ENCODE measurements at places on chromosomes 7 and 10.

- DNase-seq: no peak
Measured at GRCh38 chr10:120997756-120998155, 146.6 kb downstream of the WDR11 start.

DNA sequence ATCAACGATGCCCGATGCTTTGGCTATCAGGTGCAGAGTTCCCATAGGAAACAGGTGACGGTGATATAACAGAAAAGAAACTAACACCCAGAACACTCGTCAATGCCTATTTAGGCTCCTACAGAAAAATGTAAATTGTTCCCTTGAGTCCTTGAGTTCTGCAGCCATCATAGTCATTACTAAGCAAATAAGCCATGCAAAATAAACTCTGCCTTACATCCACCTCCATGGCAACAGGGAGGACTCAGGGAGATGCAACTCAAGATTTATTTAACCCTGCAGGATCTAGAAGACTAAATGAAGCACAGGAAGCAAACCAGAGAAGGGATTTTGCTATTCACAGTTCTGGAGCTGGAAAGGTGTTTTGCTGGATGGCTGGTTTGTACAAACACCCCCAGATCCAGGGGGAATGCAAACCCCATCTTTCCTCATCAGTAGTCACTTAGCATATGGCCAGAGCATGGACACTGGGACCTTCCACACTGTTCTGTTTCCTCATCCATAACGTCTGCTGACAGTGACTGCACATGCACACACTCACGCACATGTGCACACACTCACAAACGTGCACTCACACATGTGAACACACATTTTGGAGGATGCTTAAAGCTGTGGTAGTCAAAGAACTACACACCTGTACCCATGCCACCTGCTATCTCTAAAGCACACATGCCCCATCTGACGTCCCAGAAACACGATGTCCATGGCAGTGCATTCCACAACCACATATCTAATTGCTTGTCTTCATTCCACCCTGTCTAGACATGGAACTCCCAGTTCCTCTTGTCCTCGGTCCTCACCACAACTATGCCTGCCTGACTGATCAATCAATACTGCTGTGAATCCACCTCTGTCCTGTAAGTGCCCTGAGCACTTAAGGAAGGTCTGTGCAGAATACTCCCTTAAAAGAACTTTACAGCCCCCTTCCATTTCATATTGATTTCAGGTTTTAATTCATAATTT is 178.2 kb downstream of the COBL start:
- no peak for DNase-seq

GRCh38 chr10:50248062-50248461 is 3.3 kb downstream of the ASAH2 start:
- no peak for DNase-seq

DNA sequence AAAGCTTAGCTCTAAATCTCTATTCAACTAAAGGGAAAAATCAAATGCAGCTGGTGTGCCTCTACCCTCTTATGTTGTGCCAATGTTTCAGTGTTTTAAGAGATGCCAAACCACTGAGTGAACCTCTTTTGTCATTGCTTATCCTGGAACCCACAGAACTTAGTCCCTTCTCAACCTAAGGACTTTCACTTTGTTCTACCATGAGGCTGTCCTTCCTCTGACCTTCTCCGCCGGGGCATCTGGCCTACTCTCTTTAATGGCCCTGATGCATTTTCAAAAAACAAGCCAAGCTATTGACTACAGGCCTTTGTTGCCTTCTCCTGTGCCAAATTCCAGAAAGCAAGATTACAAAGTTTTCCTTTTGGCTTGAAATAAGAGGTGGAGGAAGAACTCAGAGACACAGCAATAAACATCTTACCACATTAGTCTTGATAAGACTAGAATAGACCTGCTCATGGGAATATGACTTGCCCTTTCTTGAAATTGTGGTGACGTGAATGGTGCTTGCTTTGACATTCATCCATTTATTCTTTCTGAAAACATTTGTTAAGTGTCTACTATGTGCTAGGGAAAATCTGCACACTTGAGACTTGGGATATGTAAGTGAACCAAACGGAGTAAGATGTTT is 253.2 kb upstream of the SMIM30 start:
- DNase-seq: no peak

- DNase-seq: no peak
Measured at GRCh38 chr7:134780166-134780828, 863 bp downstream of the CALD1 start.

- DNase-seq: no peak
Measured at GRCh38 chr7:119842786-119843185, 430.2 kb upstream of the KCND2 start.

DNA sequence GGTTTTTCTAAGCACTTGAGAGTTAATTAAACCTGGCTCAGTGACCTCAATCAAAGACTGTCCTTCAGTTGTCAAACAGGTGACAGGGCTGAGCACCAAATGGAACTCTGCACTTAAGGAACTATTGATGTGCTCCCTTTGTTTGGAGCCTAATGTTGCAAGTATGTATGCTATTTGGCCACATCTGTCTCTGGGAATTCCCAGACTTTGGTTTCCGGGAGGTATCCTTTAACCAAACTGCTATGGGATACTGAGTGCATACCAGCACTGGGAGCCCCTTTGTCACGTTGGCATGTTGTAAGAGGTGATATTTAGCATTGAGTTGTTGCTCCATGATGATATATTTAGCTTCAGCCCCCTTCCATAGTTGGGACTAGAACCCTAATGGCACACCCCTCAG is 25.2 kb downstream of the ASZ1 start:
- no peak for DNase-seq

DNA sequence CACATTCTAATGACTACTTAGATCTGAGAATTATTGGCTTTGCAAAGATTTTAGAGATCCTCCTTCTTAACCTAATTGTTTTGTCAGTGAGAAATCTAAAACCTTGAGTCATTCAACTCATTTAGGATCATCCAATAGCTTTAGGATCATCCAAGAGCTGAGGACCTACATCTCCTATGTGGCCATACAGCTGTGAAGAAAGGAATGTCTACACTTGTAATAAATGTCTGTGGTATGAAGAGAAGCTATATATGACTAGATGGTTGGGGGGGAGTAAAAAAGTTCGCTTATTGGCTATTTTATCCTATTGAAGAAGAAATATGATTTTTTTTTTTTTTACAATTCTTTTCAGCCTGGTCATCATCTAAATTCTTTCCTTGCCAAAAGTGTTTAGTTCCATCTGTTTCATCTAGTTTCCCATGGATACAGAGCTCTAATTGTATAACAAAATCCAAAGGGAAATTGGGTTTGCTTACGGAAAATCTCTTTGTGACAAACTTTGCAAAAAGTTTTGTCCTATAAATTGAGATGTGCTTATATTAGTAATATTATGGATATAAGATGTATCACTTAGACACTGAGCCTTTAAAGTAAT is 196.7 kb downstream of the PRKG1 start:
- no peak for DNase-seq

DNA sequence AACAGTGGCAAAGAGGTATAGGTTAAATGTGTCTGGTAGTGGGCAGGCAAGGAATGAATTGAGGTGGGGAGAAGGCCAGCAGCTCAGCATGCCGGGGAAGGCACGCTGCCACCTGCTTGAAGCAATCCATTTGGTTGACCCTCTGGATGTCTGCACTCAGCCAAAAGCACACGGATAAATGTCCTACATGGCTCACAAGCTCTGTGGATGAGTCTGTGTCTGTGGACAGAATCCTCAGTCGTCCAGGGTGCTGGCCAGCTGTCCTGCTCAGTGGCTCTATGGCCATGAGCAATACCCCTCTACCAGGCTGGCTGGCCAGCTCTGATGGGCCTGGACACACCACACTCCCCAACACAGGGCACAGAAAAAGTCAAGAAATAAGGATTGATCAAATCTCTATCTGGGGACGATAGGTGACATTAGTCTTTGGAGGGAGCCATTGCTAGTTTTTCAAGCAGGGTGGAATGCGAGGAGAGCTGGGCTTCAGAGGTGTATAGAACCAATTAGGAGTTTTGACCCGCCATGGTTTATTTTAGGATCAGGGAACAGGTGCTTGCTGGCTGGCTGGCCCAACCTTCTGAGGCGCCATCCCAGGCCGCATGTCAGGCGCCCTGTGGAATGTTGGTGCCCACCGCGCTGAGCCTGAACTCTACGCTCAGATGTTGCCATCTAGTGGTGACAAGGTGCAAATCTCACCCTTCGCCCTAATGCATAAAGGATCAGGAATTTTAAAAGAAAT is 493.4 kb downstream of the TNS3 start:
- peak; percentile 70 for DNase-seq

DNA sequence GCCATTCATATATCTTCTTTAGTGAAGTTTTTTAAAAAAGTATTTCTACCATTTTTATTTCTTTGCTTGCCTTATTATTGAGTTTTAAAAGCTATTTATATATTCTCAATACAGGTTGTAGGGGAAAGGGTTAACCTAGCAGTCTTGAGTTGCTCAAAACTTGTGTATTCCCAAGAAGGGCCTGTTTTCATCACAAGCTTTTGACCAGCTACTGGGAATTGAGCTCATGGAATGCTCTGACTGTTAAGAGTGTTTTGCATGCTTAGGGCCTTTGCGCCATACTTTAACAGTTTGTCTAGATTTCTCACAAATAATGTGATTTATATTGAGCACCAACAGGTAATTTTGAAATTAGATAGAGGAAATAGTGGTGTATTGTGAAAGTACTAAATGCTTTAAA is 72.0 kb upstream of the CALCR start:
- DNase-seq: no peak

- DNase-seq: no peak
Measured at GRCh38 chr10:95241533-95241932, 47.5 kb downstream of the ACSM6 start.

- no peak for DNase-seq
Measured at GRCh38 chr10:61857746-61858145, 43.8 kb upstream of the ARID5B start.

- DNase-seq: no peak
Measured at GRCh38 chr10:123847686-123848432, 43.7 kb downstream of the CPXM2 start.

GRCh38 chr10:70776455-70777005 is 8.6 kb downstream of the TBATA start:
- no peak for DNase-seq

DNA sequence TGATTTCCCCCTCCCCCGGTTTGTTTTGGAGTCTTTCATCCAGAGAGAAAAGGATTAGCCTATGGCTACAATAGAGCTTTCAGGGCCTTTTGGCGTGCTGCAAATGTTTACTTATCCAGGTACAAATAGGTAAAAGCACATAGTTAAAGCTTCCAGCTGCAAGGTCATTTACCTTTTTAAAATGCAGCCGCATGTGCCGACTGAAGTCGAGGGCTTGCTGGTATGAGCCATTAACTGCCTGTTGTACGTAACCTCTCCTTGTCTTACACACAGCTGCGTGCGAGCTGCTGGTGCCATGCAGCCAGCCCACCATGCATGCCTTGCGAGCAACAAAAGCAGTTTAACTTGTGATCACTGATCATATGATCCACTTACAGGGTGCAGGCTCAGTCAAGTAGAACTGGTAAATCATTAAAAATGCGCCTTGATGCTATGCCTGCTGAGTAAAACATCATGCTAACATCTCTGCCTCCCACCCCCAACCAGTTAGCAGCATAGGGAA is 866.4 kb downstream of the LRMDA start:
- DNase-seq: no peak

- DNase-seq: no peak
Measured at GRCh38 chr7:134910214-134910890, 76.0 kb upstream of the AGBL3 start.

DNA sequence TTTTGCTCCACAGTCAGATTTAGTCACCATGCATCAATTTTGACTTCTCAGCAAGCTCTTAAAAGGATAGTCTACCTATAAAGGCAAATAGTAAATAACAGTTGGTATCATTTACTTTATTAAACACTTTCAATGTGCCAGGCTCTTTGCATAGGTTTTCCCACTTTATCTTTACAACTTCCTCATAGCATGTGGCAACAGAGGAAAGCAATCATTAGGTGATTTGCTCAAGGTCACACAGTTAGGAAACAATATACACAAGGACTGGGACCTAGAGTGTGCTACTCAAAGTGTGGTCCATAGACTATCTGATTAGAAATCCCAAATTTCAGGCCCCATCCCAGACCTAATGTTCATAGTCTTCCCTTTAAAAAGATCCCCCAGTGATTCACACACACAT is 212.3 kb downstream of the MTERF1 start:
- DNase-seq: no peak

DNA sequence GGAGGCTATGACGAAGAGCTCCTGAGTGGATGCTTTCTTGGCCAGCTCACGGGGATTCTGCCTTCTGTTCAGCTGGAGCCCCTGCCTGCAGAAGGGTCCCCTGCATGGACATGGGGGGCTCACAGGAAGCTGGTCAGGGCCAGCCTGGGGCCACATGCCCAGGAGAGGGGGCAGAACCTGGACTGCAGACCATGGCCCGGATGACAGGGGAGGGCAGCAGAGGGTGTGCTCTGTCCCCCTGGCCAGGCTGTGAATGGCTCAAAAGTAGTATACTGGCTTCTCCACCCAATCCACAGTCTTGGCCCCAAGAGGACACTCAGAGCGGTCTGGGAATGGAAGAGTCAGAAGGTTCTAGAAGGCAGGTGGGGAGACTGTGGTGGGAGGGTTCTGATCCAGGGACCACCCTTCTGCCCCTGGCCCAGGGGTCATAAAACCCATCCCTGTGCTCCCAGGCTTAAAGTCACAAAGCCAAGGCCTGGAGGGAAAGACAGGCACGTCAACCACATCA is 40.3 kb downstream of the PPIF start:
- peak; percentile 22 for DNase-seq

DNA sequence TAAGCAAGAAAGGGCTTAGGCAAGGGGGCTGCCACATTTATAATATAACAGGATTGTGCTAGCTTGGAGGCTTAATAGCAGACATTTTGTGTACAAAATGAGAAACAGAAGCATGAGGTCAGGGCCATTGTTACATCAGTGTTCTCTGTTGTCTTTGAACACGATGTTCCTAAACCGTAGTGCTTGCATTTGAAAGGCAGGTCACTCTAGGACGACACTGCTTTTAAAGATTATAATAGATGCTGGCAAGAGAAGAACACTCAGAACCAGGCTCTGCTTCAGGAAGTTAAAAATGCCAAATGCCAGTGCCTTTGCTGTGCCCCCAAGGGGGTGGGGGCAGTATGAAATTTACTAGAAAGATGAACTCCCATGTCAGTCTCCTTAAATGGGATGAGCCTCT is 91.1 kb downstream of the SORCS3 start:
- no peak for DNase-seq
